Skeletal muscle tissue (tissue), 5 donors: ENCODE measurements at places on chromosomes 12 and 14. TPM values are rescaled to one million over a fixed set of nuclear protein-coding genes. Genes with fewer than 3 reads are reported as not detected.

The SCNN1A gene
- not detected for total RNA-seq

The ADAM21 gene
- total RNA-seq, result not detected

The COX8C gene
- not detected for total RNA-seq

The KIF5A gene
- under 0.01 TPM for total RNA-seq

The ACOT6 gene
- total RNA-seq, result not detected

The KRT83 gene
- not detected for total RNA-seq

The CACNB3 gene
- 4.2 TPM for total RNA-seq

The FIGNL2 gene
- total RNA-seq, result 1.0 TPM

The MUCL1 gene
- not detected for total RNA-seq

The OR4E2 gene
- total RNA-seq, result not detected

The HOXC6 gene
- total RNA-seq, result 2.6 TPM

The VRTN gene
- total RNA-seq, result not detected

The HPD gene
- not detected for total RNA-seq

The MSRB3 gene
- 34.4 TPM for total RNA-seq

The NINJ2 gene
- 2.6 TPM for total RNA-seq

The KRT85 gene
- 0.52 TPM for total RNA-seq

The LGR5 gene
- total RNA-seq, result 4.7 TPM

The OR11H7 gene
- not detected for total RNA-seq

The ITGA5 gene
- 78.8 TPM for total RNA-seq

The OR4K15 gene
- not detected for total RNA-seq

The FOXN4 gene
- not detected for total RNA-seq

The MIP gene
- total RNA-seq, result not detected

The ZNF705A gene
- total RNA-seq, result not detected

The CLEC4D gene
- under 0.01 TPM for total RNA-seq

The RILPL2 gene
- total RNA-seq, result 1.0 TPM

The EXOC3L4 gene
- 0.52 TPM for total RNA-seq

The ADGRD1 gene
- total RNA-seq, result 7.8 TPM

The KRT72 gene
- not detected for total RNA-seq

The CCDC196 gene
- total RNA-seq, result not detected

The TTC8 gene
- 12.0 TPM for total RNA-seq

The GNB3 gene
- 3.7 TPM for total RNA-seq

The PRR13 gene
- total RNA-seq, result 15.7 TPM

The FAIM2 gene
- total RNA-seq, result 1.6 TPM

The SIRT4 gene
- total RNA-seq, result 3.7 TPM

The ACTN1 gene
- 44.9 TPM for total RNA-seq

The HSPB8 gene
- total RNA-seq, result 94.5 TPM

The MAP1LC3B2 gene
- total RNA-seq, result not detected

The GTF2A1 gene
- 14.6 TPM for total RNA-seq

The TSFM gene
- 17.2 TPM for total RNA-seq

The OR4K14 gene
- not detected for total RNA-seq

The KRT3 gene
- not detected for total RNA-seq

The MORN3 gene
- total RNA-seq, result under 0.01 TPM

The ASIC1 gene
- 2.6 TPM for total RNA-seq

The PPP4R4 gene
- total RNA-seq, result 0.52 TPM

The AHNAK2 gene
- total RNA-seq, result 11.5 TPM

The TSHR gene
- total RNA-seq, result under 0.01 TPM

The KRT73 gene
- total RNA-seq, result under 0.01 TPM

The RAB5B gene
- total RNA-seq, result 34.4 TPM

The CCNB1IP1 gene
- 57.4 TPM for total RNA-seq

The P2RX7 gene
- 2.1 TPM for total RNA-seq

The DIO2 gene
- total RNA-seq, result 1.6 TPM

The LMBR1L gene
- 21.4 TPM for total RNA-seq

The SLC4A8 gene
- total RNA-seq, result 0.52 TPM

The PPM1H gene
- total RNA-seq, result 4.2 TPM

The C14orf132 gene
- 8.9 TPM for total RNA-seq

The GPR135 gene
- 2.6 TPM for total RNA-seq

The PTPRO gene
- total RNA-seq, result 2.1 TPM
